ENCODE measurements at places on chromosomes 5 and 9.

DNA sequence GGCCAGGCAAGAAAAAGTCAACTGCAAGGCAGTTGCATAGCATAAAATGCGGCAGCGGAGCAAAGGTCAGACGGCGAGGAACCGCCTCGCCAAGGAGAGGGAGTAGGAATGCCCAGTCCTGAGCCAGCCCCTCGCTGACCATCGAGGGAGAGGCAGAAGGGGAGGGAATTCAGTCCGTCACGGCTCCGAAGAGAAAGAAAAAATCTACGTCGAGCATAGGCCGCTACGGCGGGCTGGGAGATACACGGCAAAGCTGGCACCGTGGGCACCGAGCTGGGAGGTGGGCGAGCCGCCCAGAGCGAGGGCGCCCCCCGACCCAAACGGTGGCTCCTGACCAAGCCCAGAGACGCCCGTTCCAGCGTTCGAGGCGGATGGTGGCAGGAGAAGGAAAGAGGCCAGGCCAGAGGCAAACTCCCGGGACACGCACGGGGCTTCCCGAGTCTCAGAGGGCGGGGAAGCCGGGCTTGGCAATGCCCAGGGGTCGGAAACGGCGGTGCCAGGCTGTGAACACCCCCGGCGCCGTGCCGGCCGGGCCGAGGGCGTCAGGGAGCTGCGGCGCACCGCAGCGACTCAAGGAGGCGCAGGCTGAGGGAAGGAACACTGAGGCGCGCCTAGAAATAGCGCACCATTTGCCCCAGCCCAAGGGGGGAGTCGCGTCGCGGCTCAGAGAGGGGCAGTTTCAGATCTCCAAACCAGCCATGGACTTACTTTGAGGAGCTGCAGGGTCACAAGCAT is 518 bp downstream of the SPRY4 start:
- DNase-seq: no peak

DNA sequence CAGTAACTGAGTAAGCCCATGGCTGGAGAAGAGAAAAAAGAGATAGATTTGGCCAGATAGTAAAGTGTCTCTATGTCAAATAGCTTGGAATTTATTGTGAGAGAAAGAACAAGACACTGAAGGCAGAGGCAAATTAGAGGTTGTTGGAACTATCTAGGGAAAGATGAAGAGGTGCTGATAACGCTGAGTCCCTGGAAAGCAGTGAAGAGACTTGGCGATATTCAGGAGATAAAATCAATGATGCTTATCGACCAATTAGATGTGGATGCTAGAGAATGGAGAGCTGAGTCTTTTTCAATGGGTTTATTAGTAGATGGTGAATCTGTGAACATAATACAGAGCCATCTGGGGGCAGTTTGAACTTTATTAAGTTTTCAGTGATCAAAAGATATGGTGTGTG is 48.6 kb upstream of the GABRA1 start:
- DNase-seq: no peak

DNA sequence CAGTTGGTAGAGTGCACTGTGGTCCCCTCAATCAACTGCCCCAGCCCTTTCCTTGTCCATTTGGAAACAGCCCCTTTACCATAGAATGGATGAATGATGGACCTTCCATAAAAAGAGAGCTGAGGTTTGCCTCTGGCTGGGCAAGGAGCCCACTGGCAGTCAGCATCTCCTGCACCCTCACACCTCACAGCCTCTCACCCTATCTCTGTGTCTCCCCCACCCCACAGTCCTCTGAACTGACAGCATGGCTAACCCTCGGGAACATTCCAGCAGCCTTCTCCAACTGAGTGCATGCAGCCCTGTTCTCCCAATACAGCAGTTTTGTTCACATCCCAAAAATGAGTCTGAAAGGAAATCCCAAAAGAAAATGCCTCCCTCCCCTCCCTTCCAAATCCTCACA is 51.7 kb downstream of the RETREG1 start:
- no peak for DNase-seq

GRCh38 chr9:131100445-131100844 is 4.1 kb downstream of the AIF1L start:
- no peak for DNase-seq

DNA sequence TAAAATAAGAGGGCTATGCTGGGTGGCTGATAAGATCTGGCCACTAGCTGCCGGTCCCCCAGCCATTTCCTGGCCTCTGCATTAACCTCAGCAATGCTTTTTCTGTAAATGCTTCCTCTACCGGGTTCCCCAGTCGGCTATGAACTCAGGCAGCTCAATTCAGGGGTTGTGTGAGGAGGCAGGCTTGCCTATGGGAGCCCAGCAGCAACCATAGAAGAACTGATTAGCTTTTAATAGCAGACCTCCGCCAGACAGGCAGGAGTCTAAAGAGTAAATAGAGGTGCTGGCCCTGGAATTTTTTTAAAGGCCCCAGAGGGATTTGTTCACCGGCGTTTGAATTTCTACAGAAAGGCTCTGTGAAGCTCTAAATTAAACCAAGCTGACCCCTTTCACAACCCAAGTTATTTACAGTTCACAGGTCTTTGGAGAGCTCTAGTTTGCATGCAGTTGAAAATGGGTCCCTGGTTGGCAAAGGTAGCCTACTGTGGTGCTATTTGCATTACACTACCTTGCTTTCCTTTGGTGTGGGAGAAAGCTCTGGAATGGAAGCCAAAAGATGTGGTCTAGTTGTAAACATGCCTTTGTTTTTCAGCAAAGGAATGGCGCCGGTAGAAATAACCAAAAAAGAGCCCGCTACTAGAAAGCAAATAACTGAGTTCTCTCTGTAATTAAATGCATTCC is 289.7 kb upstream of the SEMA6A start:
- no peak for DNase-seq

DNA sequence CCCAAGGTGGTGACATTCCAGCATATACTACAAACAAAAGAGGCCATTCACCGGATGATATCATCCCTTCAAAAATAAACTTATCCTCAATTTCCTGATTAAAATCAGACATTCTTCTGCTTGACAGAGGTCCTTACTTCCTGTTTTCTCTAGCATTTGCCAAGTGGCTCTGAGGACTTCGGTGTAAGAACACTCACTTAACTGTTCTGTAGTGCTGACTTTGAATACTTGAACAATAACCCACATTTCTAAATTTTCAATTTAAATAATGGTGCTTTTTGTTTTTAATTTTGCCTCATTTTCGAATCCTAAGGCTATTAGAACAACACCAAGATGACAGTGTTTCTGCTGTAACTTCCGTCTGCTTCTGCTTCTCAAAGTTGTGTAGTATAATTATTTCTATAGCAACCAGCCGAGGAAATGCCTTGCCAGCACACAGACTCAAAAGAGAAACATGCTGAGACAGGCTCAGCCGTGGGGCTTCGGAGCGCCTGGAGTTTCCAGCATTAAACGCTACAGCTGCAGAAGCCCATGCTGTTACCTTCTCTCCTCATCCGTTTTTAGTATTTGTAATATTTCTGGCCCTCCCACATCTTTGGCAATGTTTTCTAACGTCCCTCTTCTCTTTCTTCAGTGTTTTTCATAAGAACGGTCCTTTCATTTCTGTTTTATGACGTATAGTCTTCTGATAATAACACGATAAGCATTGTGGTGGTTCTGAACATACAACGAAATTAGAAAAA is 19.5 kb upstream of the ANXA1 start:
- DNase-seq: peak; percentile 18

- no peak for DNase-seq
Measured at GRCh38 chr5:159705948-159706347, 210.3 kb upstream of the ADRA1B start.

GRCh38 chr9:112069318-112070169 is 105.6 kb downstream of the SUSD1 start:
- peak; percentile 53 for DNase-seq

GRCh38 chr9:86807367-86807976 is 139.8 kb downstream of the GAS1 start:
- DNase-seq: no peak
